ENCODE measurements at places on chromosomes 13 and 19.

DNA sequence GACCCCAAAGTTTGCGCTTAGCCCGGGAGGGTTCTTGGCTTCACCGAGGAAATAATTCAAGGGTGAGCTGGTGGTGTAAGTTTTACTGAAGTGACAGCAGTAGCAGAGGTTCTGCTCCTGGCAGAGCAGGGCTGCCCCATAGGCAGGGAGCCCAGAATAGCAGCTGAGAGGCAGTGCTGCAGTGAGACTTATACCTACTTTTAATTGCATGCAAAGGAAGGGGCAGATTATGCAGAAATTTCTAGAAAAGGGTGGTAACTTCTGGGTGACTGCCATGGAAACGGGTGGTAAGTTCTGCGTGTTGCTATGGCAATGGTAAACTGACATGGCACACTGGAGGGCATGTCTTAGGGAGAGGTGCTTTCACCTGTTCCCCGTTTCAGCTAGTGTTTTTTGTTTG lies 17.5 kb upstream of the CAMSAP3 start:
- DNase-seq, result no peak

DNA sequence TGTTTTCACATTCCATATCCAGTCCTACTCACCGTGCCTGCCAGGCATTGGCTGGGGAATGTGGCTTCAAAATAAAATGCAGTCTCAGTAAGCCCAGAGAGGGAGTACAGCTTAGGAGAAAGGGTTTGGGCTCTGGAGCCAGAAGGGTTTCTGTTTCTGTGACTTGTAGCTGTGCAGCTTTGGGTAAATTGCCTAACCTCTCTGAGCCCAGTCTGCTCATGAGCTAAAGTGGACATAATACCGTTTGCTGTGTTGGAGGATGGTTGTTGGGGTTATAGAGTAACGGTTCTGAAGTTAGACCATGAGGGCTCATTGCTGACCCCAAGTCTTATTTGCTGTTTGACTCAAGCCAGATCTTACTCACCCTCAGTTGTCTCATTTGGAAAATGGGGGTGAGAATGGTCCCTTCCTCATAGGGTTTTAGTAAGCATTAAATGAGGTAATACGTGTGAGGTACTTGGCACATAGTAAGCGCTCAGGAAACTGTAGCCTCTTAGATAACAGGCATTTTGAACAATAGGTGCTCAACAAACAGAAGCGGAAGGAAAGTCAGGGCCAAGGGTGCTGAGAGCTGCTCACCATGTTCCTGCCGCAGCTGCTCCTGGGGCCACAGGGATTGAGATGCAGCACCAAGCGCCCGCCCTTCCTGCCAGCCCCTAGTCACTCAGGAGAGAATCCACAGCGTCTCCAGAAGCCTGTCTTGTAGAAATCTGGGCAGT lies 45.5 kb downstream of the C13orf42 start:
- DNase-seq, result no peak

DNA sequence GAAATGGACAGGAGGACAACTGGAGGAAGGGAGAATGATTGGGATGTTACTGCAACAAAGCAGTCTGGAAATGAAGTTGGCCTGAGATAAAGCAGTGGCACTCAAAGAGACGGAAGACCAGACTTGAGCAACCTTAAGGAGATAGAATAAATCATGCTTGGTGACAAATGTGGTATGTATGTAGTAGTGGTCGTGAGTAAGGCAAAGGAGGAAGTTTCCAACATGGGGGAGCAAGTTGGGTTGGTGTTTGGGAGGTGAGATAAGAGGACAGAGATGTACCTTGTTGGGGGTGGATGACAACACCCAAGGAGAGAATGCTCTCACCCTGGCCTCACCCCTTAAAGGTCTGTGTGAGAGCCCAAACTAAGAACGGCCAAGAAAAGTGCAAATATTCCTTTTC lies 420.5 kb downstream of the DIAPH3 start:
- DNase-seq, result no peak

DNA sequence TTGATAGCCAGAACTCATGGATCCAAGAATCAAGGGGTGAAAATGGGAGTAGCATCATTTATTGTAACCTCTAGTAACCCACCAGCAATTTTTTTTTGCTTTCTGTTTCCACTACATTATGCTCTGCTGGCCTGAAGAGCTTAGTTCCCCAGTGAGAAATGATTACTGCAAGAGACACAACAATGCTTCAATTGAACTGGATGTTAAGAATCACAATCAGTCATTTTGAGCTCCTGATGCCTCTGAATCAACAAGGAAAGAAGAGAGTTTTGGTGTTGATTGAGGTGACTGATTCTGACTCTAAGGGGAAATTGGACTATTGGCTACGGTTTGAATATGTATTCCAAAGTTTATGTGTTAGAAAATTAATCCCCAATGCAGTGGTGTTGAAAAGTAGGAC lies 1084.4 kb downstream of the SLITRK1 start:
- DNase-seq, result no peak

DNA sequence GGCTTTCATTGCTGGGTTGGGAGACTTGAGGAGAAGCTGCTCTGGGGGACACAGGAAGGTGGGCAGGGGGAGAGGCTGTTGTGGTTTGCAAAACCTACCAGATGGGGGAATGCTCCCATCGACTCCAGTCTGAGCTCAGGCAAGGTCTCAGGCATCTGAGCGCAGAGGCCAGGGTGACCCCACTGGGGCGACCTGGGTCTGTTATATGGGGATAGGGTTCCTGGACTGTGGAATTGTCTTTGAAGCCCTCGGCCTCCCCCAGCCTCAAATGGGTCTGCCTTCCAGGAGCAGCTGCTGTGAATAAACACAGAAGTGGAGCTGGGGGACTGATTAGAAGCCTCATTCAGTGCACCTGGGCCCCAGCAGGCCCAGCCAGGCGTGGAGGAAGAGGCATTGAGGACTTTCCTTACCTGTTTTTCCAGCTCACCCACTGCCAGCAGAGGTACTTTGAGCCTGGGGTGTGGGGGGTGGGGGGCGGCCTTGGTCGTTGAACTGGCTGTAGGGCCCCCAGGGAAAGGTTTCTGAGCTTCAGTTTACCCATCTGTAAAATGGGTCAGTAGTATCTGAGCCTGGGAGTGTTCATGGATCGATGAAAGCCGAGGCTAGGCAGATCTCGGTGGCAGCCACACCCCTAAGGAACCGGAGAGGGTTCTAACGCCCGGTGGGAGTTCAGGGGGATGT lies 1.4 kb downstream of the CERS4 start:
- DNase-seq, result no peak

DNA sequence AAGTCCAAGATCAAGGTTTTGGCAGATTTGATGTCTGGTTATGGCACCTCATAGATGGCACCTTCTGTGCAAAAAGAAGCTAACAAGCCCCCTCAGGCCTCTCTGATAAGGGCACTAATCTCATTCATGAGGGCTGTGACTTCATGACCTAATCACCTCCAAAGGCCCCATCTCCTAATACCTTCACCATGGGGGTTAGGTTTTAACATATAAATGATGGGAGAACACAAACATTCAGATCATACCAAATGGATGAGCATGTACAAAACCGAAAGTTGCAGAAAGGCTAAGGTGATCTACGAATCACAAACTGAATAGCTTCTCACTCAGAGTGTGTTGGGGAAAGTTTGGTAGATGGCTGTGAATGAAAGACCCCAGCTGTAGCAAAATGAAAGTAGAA lies 217.4 kb downstream of the TBC1D4 start:
- DNase-seq, result no peak

DNA sequence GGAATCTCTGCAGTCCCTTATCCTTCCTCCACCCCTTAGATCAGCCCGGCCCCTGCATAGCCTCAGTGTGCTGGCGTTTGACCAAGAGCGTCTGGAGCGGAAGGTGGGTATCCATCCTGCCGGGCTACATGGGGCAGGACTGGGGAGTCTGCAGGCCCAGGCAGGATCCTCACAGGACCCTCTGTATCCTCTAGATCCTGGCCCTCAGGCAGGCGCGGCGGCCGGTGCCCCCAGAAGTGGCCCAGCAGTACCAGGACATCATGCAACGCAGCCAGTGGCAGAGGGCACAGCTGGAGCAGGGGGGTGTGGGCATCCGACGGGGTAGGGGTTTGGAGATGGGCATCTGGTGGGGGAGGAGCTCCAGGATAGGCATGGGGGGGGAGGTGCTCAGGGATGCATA lies 8.9 kb downstream of the PODNL1 start:
- DNase-seq, result no peak

GRCh38 chr13:21079761-21080592 lies 18.6 kb upstream of the LATS2 start:
- DNase-seq, result no peak

- DNase-seq, result no peak
Observed at GRCh38 chr19:5966215-5966614, 11.7 kb downstream of the RANBP3 start.

GRCh38 chr13:52179925-52180324 lies 20.5 kb upstream of the NEK3 start:
- no peak for DNase-seq

DNA sequence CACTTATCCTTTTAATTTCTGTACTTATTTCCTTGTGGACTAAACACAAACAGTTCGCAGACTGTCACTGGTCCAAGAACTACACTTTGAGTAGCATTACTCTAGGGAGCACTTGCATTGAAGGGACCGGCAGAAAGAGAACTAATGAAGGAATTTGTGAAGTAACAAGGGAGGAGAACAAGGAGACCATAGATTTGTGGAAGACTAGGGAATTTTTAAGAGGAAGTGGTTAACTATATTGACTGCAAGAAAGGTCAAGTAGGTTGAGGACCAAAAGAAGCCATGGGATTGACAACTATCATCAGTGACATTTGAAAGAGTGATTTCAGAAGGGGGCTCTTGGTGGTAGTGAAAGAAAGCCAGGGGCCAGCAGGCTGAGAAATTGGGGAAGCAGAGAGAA lies 4.0 kb upstream of the RB1 start:
- no peak for DNase-seq

DNA sequence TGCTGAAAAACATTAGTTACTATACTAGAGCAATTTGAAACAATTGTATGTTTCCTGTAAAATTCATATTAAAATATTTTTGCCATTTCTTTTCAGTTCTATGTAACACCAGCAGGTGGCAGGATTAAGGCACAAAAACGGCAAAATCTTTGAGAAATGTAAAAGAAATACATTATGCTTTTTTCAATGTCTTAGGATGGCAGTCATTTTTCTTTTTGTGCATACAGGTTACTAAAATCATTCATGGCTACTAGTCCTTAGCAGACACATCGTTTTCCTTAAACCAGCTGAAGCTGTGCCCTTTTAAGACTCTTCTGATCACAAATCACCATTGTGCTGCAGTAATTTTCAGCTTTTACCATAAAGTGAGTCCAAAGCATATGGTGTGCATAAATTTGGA lies 800.7 kb upstream of the SLITRK5 start:
- DNase-seq, result no peak

GRCh38 chr19:19224150-19224851 lies 12.5 kb downstream of the NCAN start:
- DNase-seq, result no peak

DNA sequence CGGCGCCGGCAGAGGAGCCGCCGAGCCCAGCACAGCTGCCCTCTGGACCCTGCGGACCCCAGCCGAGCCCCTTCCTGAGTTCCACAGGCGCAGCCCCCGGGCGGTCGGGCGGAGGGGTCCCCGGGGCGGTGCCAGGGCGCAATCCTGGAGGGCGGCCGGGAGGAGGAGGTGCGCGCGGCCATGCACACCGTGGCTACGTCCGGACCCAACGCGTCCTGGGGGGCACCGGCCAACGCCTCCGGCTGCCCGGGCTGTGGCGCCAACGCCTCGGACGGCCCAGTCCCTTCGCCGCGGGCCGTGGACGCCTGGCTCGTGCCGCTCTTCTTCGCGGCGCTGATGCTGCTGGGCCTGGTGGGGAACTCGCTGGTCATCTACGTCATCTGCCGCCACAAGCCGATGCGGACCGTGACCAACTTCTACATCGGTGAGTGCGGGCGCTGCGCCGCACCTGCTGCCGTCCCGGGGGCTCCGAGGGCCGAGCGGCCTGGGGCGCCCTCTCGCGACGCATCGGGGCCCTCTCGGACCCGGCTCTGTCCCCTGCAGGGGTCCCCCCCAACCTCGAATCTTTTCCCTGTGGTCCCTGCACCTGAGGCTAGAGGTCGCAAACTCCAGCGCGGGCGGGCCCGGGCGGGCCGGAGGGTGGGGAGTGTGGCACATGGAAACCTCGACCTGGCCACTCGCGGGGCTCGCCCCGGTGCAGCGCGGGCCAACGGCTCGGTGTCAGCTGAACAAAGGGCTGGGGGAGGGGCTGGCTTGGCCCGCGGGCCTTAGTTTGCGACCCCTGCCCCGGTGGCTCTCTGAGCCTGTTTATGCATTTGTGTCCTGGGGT lies at the start of gene KISS1R:
KISS1R (plus strand) TSS at position 11 of the 829 bp plus-strand sequence; CDS start at position 181, 170 bp downstream.
- no peak for DNase-seq

GRCh38 chr13:74865656-74866055 lies 616.3 kb downstream of the TBC1D4 start:
- no peak for DNase-seq

DNA sequence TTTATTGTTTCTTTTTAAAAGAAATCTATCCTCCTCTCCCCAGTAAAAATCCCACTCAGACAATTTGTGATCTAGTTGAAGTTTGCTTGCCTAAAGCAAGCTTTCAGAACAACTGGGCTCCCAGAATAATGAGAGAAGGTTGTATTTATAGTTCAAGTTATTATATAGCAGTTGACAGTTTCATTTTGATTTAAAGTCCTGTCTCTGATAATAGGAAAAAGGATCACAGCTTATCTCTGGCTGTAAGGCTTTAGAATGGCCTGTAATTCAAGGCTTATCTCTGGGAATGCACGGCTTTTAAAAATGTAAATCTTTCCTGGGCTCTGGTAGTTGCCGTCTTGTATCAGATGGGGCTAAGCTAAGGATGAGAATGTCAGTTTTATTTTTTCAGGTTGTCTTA lies 123.3 kb upstream of the TMTC4 start:
- DNase-seq, result no peak

DNA sequence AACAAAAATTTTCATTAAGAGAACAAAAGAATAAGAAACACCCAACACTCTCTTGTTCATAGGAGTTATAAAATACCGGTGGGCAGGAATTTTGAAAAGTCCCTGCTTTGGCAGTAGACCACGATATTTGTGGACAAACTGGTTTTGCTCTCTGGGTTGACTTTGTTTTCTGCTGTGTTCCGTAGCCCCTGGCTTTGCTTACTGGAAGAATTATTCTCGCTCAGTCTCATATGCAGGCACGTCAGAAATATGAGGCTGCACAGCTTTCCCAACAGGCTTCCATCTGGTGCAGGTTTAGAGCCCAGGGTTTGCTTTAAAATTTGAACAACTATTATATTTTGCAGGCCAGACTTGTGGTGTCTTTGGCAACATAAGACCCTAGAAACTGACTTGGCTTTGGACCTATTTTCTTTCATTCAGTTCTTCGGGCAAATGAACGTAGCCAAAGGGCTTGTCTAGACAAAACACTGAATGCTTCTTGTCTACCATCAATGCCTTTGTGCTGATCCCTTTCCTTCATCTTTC lies 2012.6 kb downstream of the PCDH9 start:
- no peak for DNase-seq

- DNase-seq, result no peak
Observed at GRCh38 chr19:17197666-17198065, 17.5 kb upstream of the USE1 start.

DNA sequence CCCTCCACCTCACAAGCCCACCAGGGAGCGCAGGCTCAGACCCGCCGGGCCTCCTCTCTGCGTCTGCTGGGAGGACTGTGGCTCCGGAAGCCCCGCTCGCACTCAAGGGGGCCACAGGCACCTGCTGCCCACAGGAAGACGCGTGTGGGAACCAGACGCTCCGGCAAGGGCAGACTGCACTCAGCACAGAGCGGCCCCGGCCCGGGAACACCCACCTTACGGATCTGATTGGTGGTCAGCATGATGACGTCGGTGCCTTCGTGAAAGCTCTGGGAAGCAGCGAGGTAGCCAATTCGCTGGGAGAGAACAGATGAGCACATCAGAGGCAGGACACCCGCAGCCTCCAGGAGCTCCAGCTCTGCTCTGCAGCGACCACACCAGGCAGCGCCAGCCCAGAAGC lies 14.6 kb downstream of the AP3D1 start:
- no peak for DNase-seq
